ENCODE measurements at places on chromosomes 1 and 21. TPM values are rescaled to one million over a fixed set of nuclear protein-coding genes. Genes with fewer than 3 reads are reported as not detected.

PLA2G2A gene
- not detected for polyA plus RNA-seq

OR2T35 gene
- polyA plus RNA-seq, result not detected

- H3K27ac ChIP-seq, result no peak overlapping the region
- no peaks in the 10 kb centered on the region for H3K36me3 ChIP-seq
- no peak for DNase-seq
Observed at GRCh38 chr1:55302972-55303371, 87.8 kb upstream of the USP24 start.

PLEKHA6 gene
- 1.5 TPM for polyA plus RNA-seq

MAP3K21 gene
- 6.4 TPM for polyA plus RNA-seq

GRCh38 chr1:204941421-204942338 is 71.0 kb downstream of the NFASC start:
- H3K4me3 ChIP-seq, result no peak overlapping the region
- no peak overlapping the region for H3K27ac ChIP-seq
- peaks cover 10% of the 10 kb centered on the region for H3K4me1 ChIP-seq
- no peak for DNase-seq
- no peaks in the 10 kb centered on the region for H3K27me3 ChIP-seq

- DNase-seq, result no peak
- H3K36me3 ChIP-seq, result no peaks in the 10 kb centered on the region
- no peaks in the 10 kb centered on the region for H3K27me3 ChIP-seq
- no peaks in the 10 kb centered on the region for H3K4me1 ChIP-seq
- no peak overlapping the region for H3K27ac ChIP-seq
Observed at GRCh38 chr1:181369416-181369815, 113.9 kb upstream of the CACNA1E start.

DAB1 gene
- 0.01 TPM for polyA plus RNA-seq

LRRC53 gene
- not detected for polyA plus RNA-seq

HMCN1 gene
- 3.3 TPM for polyA plus RNA-seq

- H3K36me3 ChIP-seq, result no peaks in the 10 kb centered on the region
- DNase-seq, result no peak
- H3K4me1 ChIP-seq, result peaks cover 11% of the 10 kb centered on the region
Observed at GRCh38 chr1:235023711-235024439, 104.8 kb downstream of the TOMM20 start.

KLHDC9 gene
- 0.54 TPM for polyA plus RNA-seq

GRCh38 chr1:245336149-245336983 is 181.6 kb downstream of the KIF26B start:
- H3K4me3 ChIP-seq, result peak overlapping the region; percentile 29
- H3K4me1 ChIP-seq, result peaks cover 8% of the 10 kb centered on the region
- peak overlapping the region; percentile 31 for H3K27ac ChIP-seq
- H3K27me3 ChIP-seq, result no peaks in the 10 kb centered on the region
- DNase-seq, result peak; percentile 5

DNA sequence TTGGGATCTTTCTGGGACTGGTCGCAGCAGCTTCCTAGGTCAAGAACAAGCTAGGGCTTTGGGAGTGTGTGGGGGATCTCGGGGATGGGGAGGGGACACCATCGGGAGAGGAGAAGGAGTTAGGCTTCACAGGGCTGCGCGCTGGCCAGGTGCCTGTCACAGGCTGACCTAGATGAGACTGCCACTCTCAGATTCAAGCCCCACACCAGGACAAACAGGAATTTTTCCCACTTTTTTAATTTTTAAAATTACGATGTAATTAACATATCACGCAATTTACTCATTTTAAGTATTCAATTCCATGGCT is 180.6 kb downstream of the CAMTA1 start:
- no peaks in the 10 kb centered on the region for H3K36me3 ChIP-seq
- H3K4me1 ChIP-seq, result peaks cover 8% of the 10 kb centered on the region
- H3K27ac ChIP-seq, result no peak overlapping the region
- H3K4me3 ChIP-seq, result no peak overlapping the region
- H3K27me3 ChIP-seq, result peaks cover 46% of the 10 kb centered on the region
- DNase-seq, result no peak

GRCh38 chr1:11602424-11602823 is 51.8 kb downstream of the FBXO2 start:
- H3K27ac ChIP-seq, result no peak overlapping the region
- DNase-seq, result no peak
- H3K27me3 ChIP-seq, result peaks cover 9% of the 10 kb centered on the region
- no peaks in the 10 kb centered on the region for H3K36me3 ChIP-seq
- H3K4me3 ChIP-seq, result no peak overlapping the region

- H3K27ac ChIP-seq, result no peak overlapping the region
- H3K27me3 ChIP-seq, result no peaks in the 10 kb centered on the region
- H3K4me3 ChIP-seq, result no peak overlapping the region
Observed at GRCh38 chr1:204503122-204503912, 8.7 kb upstream of the PIK3C2B start.

UBE2U gene
- not detected for polyA plus RNA-seq

DNA sequence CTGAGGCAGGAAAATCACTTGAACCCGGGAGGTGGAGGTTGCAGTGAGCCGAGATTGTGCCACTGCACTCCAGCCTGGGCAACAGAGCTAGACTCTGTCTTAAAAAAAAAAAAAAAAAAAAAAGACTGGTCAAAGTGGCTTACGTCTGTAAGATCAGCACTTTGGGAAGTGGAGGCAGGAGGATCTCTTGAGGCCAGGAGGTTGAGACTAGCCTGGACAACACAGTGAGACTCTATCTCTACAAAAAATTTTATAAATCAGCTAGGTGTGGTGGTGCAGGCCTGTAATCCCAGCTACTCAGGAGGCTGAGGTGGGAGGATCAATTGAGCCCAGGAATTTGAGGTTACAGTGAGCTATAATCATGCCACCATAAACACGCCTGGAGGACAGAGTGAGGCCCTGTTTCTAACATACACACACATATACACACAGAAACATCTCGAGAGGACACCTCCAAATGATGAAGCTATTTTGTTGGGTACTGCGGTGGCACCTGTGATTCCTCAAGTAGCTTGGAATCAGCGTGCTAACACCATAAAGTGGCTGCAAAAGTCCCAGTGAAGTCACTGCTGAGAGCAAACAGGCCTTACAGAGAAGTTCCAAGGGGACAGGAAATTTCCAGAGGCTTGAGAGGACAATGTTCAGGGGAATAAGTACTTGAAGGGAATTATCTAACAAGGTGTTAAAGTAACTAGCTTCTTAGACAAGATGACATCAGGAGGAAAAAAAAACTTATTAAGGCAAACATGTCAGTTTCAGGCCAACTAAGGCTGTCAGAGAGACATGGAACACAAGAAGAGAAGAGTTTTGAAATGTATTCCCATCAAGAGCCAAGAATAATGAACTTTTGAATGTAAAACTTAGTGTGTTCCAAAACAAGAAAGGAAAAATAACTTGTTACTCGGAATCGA is 1.3 kb downstream of the NADK start:
- peak overlapping the region; percentile 76 for H3K27ac ChIP-seq
- peak overlapping the region; percentile 91 for H3K4me3 ChIP-seq
- no peaks in the 10 kb centered on the region for H3K36me3 ChIP-seq
- H3K4me1 ChIP-seq, result peaks cover 29% of the 10 kb centered on the region
- DNase-seq, result no peak
- H3K27me3 ChIP-seq, result no peaks in the 10 kb centered on the region

- H3K4me1 ChIP-seq, result no peaks in the 10 kb centered on the region
- no peak for DNase-seq
- H3K27ac ChIP-seq, result no peak overlapping the region
- H3K4me3 ChIP-seq, result no peak overlapping the region
Observed at GRCh38 chr1:38789498-38790169, 69.9 kb downstream of the RRAGC start.

GRCh38 chr1:247386687-247387086 is 29.3 kb upstream of the NLRP3 start:
- no peaks in the 10 kb centered on the region for H3K36me3 ChIP-seq
- H3K27ac ChIP-seq, result no peak overlapping the region
- DNase-seq, result no peak
- no peak overlapping the region for H3K4me3 ChIP-seq

ZNF648 gene
- not detected for polyA plus RNA-seq

GRCh38 chr1:229204921-229205777 is 65.8 kb upstream of the RAB4A start:
- H3K27me3 ChIP-seq, result peaks cover 22% of the 10 kb centered on the region
- H3K36me3 ChIP-seq, result no peaks in the 10 kb centered on the region
- no peak for DNase-seq
- no peaks in the 10 kb centered on the region for H3K4me1 ChIP-seq
- H3K27ac ChIP-seq, result no peak overlapping the region

RGS1 gene
- not detected for polyA plus RNA-seq

DNA sequence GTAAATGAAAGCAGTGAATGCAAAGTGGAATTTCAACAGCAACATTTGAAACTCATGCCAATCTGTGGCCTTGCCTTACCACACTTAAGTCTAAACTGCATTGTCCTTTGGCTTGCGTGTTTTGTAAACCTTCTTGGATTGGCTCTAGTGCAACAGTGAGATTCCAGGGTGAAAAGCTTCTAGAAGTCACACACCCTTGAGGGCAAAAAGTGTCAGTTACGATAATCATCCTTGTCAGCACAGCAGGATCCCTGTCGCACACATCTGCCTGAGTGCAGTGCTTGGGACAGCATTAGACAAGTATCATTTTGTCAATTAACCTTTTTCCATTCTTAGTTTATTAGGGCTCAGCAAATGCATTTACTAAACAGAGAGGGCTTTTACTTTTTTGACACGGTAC is 243.4 kb upstream of the PTBP2 start:
- no peak for DNase-seq
- no peaks in the 10 kb centered on the region for H3K36me3 ChIP-seq
- H3K4me3 ChIP-seq, result no peak overlapping the region
- H3K27ac ChIP-seq, result no peak overlapping the region

TNNI3K gene
- not detected for polyA plus RNA-seq

- H3K4me1 ChIP-seq, result no peaks in the 10 kb centered on the region
- H3K36me3 ChIP-seq, result no peaks in the 10 kb centered on the region
- no peak for DNase-seq
- no peak overlapping the region for H3K27ac ChIP-seq
Observed at GRCh38 chr1:74395571-74395970, 116.8 kb downstream of the LRRC53 start.

- no peaks in the 10 kb centered on the region for H3K4me1 ChIP-seq
- H3K4me3 ChIP-seq, result no peak overlapping the region
- no peaks in the 10 kb centered on the region for H3K36me3 ChIP-seq
- H3K27ac ChIP-seq, result no peak overlapping the region
- no peaks in the 10 kb centered on the region for H3K27me3 ChIP-seq
Observed at GRCh38 chr1:78267513-78268218, 221.9 kb downstream of the GIPC2 start.

GRCh38 chr1:172105230-172105629 is 263.9 kb downstream of the DNM3 start:
- DNase-seq, result no peak
- H3K36me3 ChIP-seq, result no peaks in the 10 kb centered on the region
- H3K27ac ChIP-seq, result no peak overlapping the region
- no peak overlapping the region for H3K4me3 ChIP-seq
- H3K27me3 ChIP-seq, result no peaks in the 10 kb centered on the region

- no peak overlapping the region for H3K27ac ChIP-seq
- H3K4me1 ChIP-seq, result no peaks in the 10 kb centered on the region
- no peak for DNase-seq
- peaks cover 2% of the 10 kb centered on the region for H3K36me3 ChIP-seq
Observed at GRCh38 chr21:43986544-43987451, 25.3 kb upstream of the TRAPPC10 start.

GRCh38 chr1:186188004-186188539 is 187.0 kb downstream of the TPR start:
- no peaks in the 10 kb centered on the region for H3K27me3 ChIP-seq
- H3K4me1 ChIP-seq, result peaks cover 50% of the 10 kb centered on the region
- peak; percentile 80 for DNase-seq
- H3K4me3 ChIP-seq, result no peak overlapping the region
- H3K27ac ChIP-seq, result peak overlapping the region; percentile 99

NPPB gene
- polyA plus RNA-seq, result not detected

TSSK3 gene
- 0.14 TPM for polyA plus RNA-seq

ARMH1 gene
- 1.5 TPM for polyA plus RNA-seq

GRCh38 chr1:202154766-202155477 is 5.5 kb downstream of the PTPN7 start:
- H3K4me3 ChIP-seq, result no peak overlapping the region
- no peaks in the 10 kb centered on the region for H3K27me3 ChIP-seq
- H3K36me3 ChIP-seq, result no peaks in the 10 kb centered on the region
- H3K4me1 ChIP-seq, result no peaks in the 10 kb centered on the region

KRTAP12-2 gene
- not detected for polyA plus RNA-seq

GRCh38 chr21:42358261-42358660 is 7.5 kb upstream of the TFF2 start:
- DNase-seq, result no peak
- H3K4me3 ChIP-seq, result no peak overlapping the region
- H3K4me1 ChIP-seq, result no peaks in the 10 kb centered on the region
- H3K27ac ChIP-seq, result no peak overlapping the region
- no peaks in the 10 kb centered on the region for H3K27me3 ChIP-seq

RGS8 gene
- polyA plus RNA-seq, result not detected

All from keratinocyte (primary cell).